HFF-Myc (cell line): ENCODE measurements at places on chromosomes 12 and 14.

- DNase-seq: no peak
Measured at GRCh38 chr14:63178912-63179311, 25.3 kb upstream of the RHOJ start.

GRCh38 chr12:68435816-68436215 is 103.7 kb upstream of the MDM1 start:
- no peak for DNase-seq

- DNase-seq: no peak
Measured at GRCh38 chr14:32757568-32757967, 181.1 kb upstream of the NPAS3 start.

DNA sequence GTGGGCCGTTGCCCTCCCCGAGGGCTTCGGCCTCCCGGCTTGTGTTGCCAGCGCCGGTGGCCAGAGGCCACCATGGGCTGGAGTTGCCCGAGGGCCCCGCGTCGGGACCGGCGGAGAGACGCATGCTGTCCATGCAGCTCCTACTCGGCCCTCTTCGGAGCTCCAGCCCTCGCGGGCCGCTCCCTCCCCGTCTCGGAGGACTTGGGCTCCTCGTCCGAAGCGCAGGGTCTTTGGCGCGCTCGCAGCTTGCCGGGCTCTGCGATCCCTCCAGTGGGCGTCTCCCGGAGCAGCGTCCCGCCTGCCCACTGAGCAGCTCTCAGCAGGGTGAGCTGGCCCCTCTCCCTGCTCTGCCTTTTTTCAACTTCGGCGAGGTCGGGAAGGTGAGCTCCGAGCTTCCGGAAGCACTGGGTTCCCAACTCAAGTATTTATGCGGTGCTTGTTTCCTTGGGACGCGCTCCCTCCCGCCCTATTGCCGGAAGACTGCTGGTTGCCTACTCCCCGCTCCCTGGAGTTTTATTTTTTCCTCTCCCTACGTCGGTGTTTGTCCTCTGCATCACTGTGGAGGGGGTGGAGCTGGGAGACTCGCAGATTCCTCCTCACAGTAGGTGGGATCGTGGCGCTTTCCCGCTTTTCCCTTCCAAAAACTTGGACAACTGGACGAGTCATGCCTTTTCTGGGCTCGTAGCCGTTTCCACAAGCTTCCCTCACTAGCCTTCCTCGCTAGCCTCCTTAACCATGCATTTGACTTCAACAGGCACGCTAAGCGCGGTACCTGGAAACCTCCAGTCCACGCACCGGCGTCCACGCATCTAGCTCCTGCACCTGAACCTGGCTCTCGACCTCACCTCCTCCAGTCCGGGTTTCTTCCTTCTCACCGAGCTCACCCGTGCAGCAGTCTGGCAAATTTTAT is at the start of gene AVPR1A:
Gene AVPR1A, minus strand, starts transcription at position 489 of the 910 bp plus-strand sequence. Its CDS starts 365 bp downstream, at position 124.
- no peak for DNase-seq

- no peak for DNase-seq
Measured at GRCh38 chr14:63224196-63224595, 20.0 kb downstream of the RHOJ start.

DNA sequence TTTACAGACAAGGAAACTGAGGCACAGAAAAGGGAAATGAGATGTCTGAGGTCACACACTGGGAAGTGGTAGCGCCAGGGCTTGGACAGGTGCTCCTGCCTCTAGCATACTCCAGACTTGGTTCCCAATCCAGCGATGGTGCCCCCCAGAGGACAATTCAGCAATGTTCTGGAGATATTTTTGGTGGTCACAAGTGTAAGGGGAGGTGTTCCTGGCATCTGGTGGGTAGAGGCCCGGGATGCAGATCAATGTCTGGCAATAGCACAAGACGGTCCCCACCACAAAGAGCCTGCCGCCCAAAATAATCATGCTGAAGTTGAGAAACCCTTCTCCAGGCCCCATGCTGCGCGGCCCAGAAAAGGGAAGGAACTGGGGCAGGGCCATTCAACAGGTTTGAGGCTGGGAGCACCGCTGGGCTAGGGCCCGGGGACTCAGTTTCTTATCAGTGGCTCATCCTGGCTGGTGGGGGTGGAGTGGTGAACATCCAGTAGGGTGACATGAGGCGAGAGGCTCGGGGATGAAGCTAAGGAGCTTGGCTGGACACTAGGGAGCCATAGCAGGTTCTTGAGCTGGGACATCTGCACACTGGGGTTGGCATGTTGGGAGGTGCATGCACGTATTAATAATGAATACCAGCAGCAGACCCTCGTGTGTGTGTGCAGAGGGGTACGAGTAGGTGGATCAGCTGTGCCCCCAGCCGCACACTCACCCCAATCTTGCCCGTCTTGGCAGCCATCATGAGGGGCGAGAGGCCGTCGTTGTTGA is 35.1 kb downstream of the TRPV4 start:
- DNase-seq: no peak

- DNase-seq: no peak
Measured at GRCh38 chr12:109844091-109844490, 10.9 kb upstream of the TRPV4 start.

GRCh38 chr14:56592746-56593544 is 13.3 kb downstream of the TMEM260 start:
- DNase-seq: no peak

- no peak for DNase-seq
Measured at GRCh38 chr12:123940627-123940966, 32.0 kb downstream of the CCDC92 start.

GRCh38 chr12:13067322-13067721 is 23.1 kb downstream of the FAM234B start:
- no peak for DNase-seq
